ENCODE measurements at places on chromosomes 3 and 15.

GRCh38 chr3:14488286-14489041 is 51.7 kb downstream of the GRIP2 start:
- DNase-seq, result no peak

DNA sequence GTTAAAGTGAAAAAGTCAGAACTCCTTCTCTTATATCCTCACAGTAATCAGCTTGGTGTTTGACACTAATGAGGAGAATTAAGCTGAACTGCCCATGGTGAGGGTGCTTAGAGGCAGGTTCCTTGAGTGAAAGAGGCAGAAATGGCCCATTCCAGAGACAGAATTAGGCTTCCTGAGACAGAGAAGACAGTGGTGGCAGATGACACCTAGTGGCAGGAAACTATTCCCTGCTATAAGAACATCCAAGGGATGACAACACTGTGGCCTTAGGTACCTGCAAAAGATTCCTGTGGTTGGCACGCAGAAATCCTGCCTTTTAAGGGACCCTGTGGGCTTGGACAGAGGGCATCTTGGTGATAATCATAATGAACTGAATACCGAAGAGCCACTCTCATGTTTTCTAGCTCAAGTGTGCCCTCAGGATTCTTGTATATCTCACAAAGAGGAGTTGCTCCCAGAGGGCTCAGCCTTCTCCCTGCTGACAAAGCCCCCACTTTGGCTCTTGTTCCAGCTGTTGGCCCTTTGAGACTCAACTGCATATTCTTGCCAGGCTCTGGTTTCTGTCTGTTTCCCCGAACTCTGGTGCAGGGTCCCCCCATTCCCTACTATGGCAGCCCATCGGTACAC is 56.0 kb downstream of the KBTBD12 start:
- DNase-seq, result peak; percentile 24

GRCh38 chr15:78996894-78997275 is 52.0 kb upstream of the CTSH start:
- DNase-seq, result no peak

DNA sequence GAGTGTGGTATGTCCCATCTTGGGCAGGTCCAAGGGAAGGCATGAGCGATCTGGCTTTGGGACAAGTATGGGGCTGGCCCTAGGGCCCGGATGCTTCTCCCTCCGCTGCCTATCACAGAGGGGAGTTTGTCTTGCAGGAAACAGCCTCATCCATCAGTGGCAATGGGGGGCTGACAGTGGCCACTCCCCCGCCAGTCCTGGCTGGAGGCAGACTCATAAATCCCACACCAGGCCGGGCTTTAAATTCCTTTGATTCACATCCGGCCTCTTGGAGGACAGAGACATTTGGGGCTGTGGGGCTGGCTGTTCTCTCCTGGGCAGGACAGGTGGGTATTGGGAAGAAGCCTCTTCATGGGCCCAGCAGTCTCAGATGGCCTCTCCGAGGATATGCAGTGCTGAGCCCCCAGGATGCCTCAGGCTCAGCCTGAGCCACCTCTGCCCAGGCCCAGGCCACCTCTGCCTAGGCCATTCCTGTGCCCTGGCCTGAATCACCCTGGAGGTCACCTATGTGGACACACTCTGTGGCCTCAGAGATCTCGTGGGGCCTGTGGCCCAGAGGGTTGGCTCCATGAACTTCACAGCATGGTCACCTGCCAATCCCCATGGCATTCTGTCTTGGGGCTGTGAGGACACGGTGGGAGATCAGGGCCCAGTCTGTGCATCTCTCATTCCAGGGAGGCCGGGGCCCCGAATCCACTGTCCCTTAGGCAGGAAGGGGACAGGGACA is 84.2 kb upstream of the GOLGA6L4 start:
- DNase-seq, result no peak

DNA sequence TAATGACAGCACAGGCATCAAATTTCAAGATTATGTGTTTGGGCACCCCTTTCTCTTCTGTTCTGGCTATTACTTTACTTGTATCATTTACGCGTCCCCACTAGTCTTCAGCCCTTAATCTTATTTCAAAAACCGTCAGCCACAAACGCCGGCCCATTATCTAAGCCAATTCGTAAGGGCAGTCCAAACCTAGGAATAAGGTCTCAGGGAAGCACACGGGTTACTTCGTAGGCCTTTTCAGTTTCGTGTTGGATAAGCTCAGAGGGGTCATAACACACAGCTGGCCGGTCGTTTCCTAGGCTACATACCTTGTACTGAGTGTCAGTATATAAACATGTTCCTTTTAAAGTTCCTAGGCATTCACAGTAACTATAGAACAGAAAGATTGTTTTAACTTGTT is 5.1 kb upstream of the DNAAF4 start:
- no peak for DNase-seq

DNA sequence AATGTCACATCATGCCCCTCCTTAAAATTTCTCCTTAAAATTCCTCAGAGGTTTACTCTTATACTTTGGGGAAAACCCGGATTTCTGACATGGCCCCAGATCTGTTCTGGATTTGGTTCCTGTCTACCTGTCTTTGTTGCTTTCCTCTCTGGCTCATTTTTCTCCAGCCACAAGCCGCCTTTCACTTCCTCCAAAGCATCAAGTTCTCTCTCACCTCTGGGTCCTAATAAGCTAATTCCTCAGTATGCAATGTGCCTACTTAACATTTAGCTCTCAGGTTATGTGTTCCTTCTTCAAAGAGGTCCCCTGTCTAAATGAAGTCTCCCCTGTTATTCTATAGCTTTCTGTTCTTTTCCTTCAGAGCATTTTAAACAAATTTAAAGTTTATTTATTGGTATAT is 16.1 kb downstream of the HMG20A start:
- no peak for DNase-seq

DNA sequence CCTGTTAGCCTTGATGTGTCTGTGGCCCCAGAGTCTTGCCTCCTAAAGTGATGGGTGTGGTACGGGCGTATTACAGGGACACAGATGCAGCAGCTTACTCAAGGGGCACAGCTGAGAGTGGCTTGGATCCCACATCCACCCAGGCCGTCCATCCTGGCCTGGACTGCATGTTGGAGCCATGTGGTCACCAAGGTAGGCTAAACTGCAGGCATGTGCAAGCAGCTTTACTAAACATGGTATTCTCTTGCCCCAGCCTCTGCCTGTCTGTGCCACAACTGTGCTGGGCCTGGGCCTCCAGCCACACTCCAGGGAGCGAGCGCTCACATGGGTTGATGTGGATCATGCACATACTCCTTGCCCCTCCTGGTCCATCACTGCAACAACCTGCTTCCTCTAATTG is 6.1 kb upstream of the GPR62 start:
- DNase-seq, result no peak

DNA sequence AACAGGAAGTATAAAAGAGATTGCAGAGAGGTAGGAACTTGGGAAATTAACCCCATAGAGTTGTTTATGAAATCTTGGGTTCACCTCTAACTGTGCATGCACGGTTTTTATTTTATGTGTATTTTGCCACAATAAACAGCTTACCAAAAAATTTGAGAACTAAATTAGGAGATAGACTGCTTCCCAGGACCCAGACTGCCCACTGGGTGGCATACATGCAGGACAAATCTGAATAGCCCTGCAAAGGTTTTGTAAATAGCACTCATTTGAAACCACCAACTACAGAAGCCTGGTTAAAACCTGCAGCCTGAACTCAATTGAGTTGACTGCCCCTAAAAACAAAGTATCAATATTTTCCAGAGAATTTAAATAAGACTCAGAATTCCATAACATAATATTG is 96.4 kb upstream of the SLCO2A1 start:
- no peak for DNase-seq

DNA sequence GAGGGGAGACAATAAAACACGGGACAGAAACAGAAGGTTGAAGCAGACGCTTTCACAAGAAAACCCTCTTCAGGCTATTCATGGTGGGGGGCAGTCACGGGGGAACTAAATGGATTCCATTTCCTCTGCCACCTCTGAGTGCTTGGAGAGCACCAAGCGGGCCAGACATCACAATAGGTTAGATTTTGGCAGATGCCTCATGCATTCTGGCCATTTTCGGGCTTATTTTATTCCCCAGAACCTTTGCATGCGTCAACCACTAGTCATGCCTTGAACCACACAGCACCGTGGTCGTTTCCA is 82.2 kb downstream of the RORA start:
- DNase-seq, result no peak

- no peak for DNase-seq
Observed at GRCh38 chr3:137746808-137747207, 17.3 kb upstream of the SOX14 start.

- no peak for DNase-seq
Observed at GRCh38 chr3:15324379-15324808, 8.0 kb downstream of the SH3BP5 start.
